ENCODE measurements at places on chromosomes 7 and 10. TPM values are rescaled to one million over a fixed set of nuclear protein-coding genes. Genes with fewer than 3 reads are reported as not detected.

DNA sequence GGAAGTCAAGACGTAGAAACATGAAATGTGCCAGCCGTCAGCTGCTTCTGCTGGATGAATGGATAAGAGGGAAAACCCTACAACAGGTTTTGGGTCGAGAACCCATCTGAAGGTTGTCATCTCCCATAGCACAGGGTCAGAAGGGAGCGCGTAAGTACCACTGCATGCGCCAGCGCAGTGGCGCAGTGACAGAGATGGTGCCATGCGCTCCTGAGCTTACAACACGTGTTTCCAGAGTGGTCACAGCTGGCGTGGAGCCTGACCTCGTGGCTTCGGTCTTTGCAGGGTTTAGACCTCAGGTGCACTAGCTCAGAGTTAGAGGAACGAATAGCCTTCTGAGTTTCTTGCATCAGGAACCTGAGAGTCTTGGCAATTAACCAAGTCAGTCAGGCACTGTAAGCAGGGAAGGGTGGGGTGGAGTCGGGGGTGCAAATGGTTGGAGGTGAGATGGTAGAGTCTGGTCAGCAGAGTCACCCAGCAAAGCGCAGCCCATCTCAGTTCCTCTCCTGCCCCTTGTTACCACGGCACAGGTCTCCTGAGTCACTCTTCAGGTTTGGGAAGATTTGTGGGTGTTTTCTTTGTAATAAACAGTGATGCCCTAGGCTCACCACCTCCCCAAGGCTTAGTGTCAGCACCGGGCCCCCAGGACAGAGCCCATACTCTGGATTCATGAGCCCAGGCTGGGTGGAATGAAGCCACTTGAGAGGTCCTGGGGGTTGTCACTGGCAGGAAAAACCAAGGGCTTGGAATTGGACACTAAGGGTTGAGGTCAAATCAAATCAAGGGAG lies 84.1 kb upstream of the PPIF start:
- no peaks in the 10 kb centered on the region for H3K27me3 ChIP-seq
- no peak overlapping the region for H3K4me3 ChIP-seq
- peaks cover 15% of the 10 kb centered on the region for H3K4me1 ChIP-seq
- DNase-seq, result no peak

Gene FKBP6
- total RNA-seq, result not detected

Gene TCAF2
- 0.03 TPM for total RNA-seq

DNA sequence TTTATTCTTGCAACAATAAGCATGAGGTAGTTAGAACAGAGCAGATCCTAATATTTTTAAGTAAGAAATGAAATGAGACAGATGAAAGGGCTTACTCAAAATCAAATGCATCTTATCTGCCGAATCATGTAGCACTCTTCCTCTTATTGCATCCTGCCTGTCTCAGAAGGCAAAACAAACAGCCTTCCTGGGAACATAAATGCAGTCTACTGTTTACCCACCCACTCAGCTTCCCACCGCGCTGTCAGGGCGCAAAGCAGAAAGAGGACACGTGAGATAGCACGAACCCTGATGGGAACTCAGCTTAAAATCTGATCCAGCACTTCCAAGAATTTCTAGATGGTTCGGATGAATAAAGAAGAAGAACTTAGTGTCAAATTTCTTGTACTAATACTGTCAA lies 114.4 kb upstream of the CDK1 start:
- no peaks in the 10 kb centered on the region for H3K36me3 ChIP-seq
- H3K27me3 ChIP-seq, result no peaks in the 10 kb centered on the region
- H3K4me3 ChIP-seq, result no peak overlapping the region
- no peak for DNase-seq
- H3K27ac ChIP-seq, result no peak overlapping the region
